ENCODE measurements at places on chromosomes 16 and 17.

GRCh38 chr16:64687786-64688185, 434.1 kb downstream of the CDH11 start:
- no peak for DNase-seq

DNA sequence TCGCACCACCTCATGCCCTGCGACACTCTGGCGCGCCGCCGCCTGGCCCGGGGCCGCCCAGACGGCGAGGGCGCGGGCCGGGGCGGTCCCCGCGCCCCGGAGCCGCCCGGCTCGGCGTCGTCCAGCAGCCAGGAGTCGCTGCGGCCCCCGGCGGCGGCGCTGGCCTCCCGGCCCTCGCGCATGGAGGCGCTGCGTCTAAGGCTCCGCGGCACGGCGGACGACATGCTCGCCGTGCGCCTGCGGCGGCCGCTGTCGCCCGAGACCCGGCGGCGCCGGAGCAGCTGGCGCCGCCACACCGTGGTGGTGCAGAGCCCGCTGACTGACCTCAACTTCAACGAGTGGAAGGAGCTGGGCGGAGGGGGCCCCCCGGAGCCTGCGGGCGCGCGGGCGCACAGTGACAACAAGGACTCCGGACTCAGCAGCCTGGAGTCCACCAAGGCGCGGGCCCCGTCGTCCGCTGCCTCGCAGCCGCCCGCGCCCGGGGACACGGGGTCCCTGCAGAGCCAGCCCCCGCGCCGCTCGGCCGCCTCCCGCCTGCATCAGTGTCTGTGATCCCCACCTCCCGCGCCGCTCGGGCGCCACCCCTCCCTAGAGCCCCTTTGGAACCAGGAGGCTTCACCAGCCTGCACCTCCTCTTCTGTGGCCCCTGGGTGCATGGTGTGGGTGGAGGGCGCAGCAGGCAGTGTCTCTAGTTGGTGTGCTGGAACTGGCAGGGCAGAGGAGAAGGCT, 82.3 kb downstream of the ARHGAP23 start:
- DNase-seq = peak; percentile 49

DNA sequence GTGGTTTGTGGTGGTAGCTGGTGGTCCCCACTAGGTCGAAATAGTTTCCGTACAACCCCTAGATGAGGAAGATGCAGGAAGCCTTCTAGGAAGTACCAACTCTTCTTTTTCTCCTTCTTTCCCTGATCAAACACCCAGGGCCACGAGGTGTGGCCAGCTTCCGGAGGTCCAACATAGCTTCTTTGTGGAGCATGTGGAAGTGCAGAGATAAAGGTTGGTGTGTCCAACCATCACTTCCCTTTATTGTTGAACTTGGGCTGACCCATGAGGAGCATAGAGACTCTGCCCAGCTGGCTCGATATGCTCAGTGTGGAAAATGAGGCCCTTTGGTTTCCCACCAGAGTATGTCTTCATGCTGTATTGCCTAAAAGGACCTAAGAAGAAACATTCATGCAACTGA, 6.3 kb upstream of the RGS9 start:
- no peak for DNase-seq

- DNase-seq = no peak
These were observed 670 bp upstream of the CTF1 start for GRCh38 chr16:30895627-30896260.

GRCh38 chr16:26374279-26374925, 682.6 kb downstream of the HS3ST4 start:
- DNase-seq = no peak

DNA sequence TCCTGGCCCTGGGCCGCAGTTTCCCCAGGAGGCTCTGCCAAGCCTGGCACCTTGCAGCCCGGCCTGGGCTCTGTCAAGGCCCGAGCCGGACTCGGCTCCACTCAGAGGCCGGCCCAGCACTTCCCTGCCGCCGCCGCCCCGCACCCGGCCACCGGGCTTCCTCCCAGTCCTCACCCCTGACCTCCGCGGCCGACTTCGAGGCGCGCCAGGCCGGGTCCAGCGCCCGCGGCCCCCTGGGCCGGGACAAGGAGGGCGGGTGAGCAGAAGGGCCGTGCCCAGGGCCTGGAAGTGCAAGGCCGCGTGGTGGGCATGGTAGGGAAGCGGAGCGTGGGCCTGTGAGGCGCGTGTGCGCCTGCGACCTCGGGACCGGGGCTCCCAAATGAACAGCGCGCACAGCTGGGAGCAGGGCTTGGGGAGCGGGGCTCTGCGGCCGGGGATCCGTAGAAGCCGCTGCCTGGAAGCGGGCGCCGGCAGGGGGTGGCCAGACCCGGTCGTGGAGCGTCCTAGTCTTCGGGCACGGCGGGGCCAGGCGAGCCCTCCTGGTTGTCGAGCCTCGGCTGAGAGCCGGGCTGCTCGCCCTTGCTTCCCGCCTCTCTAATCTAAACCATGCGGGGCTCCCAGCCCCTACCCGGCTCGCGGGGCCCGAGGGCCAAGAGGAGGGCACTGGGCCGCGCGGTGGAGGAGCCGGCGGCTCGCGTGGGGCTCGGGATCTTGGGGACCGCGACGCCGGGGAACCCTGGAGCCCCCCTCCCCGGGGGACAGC, 503 bp upstream of the TBX4 start:
- no peak for DNase-seq

GRCh38 chr17:40803617-40804082, 3.9 kb upstream of the KRT28 start:
- peak; percentile 69 for DNase-seq

- DNase-seq = no peak
These were observed 116.0 kb upstream of the SOX9 start for GRCh38 chr17:72004611-72005331.

- DNase-seq = no peak
These were observed 38.0 kb downstream of the PPL start for GRCh38 chr16:4898811-4899473.

DNA sequence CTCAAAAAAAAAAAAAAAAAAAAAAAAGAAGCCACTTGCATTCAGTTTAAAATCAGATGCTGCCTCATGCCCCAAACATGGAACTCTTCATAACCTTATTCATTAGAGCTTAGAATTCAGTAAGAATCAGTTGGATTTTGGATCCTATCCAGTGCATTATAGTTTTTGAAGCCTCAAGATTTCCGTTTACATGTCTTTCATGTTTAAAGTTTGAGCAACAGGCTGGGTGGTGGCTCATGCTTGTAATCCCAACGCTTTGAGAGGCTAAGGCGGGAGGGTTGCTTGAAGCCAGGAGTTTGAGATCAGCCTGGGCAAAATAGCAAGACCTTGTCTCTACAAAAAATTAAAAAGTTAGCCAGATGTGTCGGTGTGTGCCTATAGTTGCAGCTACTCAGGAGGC, 55.0 kb downstream of the SNTB2 start:
- no peak for DNase-seq

- DNase-seq = no peak
These were observed 128.4 kb downstream of the ENGASE start for GRCh38 chr17:79203016-79203415.

DNA sequence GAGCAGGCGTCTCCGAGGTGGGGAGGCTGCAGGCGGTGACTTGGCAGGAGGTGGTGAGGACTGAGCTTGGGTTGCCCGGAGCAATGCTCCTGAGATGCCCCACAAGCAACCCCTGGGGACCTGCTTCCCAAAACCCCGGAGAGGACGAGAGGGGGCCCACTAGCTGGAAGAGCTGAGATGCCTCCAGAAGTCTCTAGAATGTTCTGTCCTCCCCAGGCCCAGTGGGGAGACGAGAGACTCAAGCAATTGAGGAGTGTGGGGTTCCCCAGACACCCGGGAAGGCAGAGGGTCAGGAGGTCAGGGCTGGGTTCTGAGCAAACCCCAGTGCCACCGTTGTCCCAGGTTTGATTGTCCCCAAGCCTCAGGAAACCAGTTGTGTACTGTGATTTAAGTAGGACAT, 21.2 kb upstream of the ATP2C2 start:
- DNase-seq = no peak

DNA sequence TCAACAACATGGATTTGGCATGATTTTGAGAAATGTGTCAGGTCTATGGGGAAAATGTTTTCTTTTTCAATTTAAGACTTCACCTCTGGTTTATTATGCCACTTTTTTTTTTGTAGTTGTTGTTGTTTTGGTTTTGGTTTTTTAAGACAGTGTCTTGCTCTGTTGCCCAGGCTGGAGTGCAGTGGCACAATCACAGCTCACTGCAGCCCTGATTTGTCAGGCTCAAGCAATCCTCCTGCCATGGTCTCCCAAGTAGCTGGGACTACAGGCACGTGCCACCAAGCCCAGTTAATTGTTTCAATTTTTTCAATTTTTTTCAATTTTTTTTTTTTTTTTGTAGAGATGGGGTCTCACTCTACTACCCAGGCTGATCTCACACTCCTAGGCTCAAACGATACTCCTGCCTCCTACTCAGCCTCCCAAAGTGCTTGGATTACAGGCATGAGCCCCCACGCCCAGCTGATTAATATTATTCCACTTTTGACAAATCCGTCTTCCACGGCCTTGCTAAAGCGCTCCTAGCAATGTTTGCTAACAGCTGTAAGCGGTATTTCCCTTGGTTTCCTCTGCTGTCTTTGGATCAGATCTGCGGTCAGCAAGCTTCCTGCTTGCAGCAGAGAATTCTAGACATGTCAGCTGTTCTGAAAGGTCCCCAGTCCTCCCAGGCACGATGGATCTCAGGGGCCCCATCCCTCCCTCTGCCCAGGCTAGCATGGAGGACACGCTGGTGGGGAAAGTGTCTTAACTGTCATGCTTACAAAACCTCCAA, 7.0 kb upstream of the MILR1 start:
- no peak for DNase-seq

DNA sequence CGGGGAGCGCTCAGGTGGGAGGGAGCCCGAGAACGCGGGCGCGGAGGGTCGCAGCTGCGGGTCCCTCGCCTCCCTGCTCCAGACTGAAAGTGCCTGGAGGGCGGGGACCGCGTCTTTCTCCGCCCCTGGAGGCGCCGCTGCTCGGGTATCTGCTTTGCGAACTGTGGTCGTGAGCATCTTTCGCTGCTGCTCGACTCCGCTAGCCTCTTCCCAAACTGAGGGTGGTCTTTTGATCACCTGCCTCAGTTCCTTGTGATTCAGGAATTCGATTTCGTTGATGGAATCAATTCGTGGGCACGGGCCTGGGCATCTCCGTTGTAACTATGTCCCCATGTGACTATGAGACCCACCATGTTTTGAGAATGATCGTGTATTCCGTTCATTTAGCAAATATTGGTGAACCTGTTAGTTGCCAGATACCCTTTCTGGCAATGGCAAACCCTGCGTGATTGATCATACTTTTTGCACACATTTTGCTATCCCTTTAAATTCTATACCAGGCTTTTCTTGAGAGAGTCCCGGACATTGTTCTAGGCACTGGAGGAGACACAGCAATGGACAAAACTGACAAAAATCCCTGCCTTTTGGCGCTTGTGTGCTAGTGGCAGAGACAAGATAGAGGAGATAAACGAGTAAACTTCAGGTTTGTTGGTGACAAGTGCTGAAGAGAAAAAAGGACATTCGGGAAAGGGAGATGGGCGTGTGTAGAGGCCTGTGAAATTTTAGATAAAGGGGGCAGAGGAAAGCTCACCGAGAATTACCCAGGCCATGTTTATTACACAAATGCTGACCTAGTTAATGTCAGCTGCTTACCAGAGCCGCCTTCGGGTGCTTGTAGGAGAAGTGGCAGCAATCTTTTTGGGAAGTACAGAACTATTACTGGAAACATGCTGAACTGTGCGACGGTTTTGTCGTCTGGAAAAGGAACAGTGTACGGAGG, 948 bp downstream of the UTP18 start:
- no peak for DNase-seq

GRCh38 chr16:25038239-25038954, 23.2 kb upstream of the ARHGAP17 start:
- no peak for DNase-seq

DNA sequence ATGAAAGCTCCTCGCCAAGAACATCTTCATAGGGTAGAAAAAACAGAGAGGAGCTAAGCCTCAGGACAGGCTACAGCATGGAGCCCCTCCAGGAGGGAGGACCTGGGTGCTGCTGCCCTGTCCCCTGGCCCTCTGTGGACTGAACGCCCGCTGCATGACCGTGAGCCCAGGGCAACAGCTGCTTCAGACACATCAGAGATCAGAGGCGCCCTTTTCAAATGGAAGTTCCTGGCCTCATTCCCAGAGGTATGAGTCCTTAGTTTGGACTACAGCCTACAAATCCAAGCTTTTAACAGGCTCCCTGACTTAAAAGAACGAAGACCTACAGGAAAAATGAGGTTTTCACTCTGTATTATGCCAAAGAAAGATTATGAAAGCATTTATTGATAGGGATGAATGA, 48.5 kb downstream of the ZNF18 start:
- no peak for DNase-seq

GRCh38 chr17:77404812-77405581, 264.2 kb downstream of the SEC14L1 start:
- DNase-seq = no peak

DNA sequence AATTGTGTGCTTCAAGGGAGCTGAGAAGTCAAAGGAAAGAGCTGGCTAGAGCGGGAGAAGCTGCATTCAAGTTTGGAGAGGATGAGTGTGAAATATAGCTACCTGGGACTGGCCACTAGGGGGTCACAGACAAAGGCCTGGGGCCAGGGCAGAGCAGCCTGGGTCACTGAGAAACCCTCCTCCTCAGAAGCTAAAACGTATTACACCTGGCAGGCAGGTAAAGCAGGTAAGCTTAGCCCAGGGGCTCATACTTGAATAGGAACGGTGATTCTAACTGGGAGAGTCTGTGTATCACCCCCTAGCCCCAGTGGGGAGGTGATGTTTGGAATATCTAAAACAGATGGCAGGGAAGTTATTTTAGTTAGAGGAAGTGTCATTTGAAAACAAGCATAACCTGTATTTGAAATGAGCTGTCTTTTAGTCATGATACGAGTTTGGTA, 6.8 kb downstream of the KRT37 start:
- no peak for DNase-seq

- DNase-seq = no peak
These were observed 36.8 kb upstream of the ELAC2 start for GRCh38 chr17:13054666-13055065.

- DNase-seq = no peak
These were observed 147.9 kb upstream of the MON1B start for GRCh38 chr16:77043076-77043475.

DNA sequence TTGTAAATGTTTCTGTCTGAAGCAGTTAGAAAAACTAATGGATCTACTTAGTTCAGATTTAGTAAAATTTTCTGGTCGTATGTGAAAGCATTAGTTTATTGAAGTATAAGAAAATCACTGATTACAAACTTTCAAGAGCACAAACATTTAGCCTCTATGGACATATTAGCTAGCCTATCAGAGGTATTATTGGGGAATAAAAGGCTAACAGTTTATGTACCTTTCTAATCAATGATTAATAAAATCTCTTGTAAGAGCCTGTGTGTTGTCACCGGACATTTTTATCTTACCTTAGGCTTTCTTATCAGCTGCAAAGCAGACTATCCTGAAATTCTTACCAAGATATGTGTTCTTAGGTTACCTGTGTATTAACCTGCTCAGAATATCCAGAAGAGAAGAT, 21.2 kb downstream of the ZPBP2 start:
- DNase-seq = no peak

- no peak for DNase-seq
These were observed 4.6 kb upstream of the SOCS1 start for GRCh38 chr16:11260596-11260966.

- no peak for DNase-seq
These were observed 314.1 kb upstream of the TNRC6C start for GRCh38 chr17:77644181-77645071.

All from NCI-H510A (cell line).